Right cardiac atrium (tissue), 5 donors: ENCODE measurements at places on chromosomes 6 and 20.

GRCh38 chr20:14632906-14633305 lies 295.5 kb upstream of the FLRT3 start:
- DNase-seq = no peak

- no peak for DNase-seq
These were observed 198.8 kb downstream of the ATXN1 start for GRCh38 chr6:16562498-16562897.

- DNase-seq = peak; percentile 79
These were observed 37.6 kb downstream of the RRBP1 start for GRCh38 chr20:17644451-17644850.

DNA sequence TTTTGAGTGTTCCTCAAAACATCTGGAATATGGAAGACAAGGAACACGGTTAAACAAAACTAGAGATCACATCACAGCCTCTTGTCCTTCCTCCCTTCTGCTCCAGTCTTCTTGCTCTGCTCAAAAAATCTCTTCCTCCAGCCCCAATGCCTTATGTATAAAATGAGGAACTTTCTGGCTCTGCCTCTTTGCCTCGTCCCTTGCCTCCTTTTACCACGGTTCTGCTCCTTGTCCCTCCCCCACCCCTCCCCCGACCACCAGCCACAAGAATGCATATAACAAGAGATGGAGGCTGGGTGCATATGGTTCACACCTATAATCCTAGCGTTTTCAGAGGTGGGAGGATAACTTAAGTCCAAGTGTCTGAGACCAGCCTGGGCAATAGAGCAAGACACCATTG lies 43.6 kb downstream of the PLAGL2 start:
- no peak for DNase-seq

- DNase-seq = no peak
These were observed 3.4 kb upstream of the DUSP22 start for GRCh38 chr6:288866-289265.

DNA sequence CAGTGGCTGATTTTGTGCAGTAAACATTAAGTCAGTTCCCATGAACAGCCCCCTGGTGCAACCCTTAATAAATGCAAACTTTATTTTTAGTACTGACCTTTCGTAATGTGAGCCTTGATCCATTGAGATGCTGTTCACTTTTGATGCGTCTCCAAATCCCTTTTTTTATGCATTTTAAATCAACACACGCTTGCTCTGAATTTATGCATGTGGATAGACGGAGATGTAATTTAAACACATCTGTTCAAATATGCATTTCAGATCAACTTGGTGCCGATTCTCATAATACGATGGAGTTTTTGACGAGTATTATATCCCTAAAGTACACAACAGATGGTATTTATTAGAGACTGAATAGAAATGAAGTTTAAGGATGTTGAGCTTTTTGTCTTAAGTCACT lies 505.7 kb downstream of the CDKAL1 start:
- DNase-seq = no peak

DNA sequence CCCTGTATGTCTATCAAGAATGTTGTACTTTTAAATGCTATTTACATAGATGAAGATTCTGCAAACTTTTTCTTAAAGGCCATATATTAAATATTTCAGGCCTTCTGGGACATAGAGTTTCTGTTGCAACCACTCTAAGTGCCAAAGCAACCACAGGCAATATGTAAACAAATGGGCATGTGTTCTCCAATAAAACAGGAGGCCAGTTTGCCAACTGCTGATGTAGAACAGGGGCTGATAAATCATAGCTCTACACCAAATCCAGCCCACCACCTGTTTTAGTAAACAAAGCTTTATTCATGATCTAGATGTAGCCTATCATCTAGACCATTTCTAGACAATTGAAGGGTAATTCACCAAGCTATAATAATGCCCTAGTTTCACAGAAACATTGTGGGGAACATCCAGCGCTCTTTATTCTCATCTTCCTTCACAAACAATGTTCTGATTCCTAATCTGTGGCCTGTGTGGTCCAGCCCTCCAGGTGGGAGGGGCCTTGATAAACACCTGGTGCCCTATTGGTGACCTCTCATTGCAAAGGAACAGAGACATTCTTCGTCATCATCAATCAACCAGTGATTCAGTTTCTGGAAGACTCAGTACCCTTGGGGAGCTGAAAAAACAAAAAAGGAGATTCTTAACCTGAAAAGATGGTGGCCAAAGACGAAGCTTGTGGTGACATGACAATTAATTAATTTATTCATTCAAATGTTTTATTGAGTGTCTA lies 80.2 kb downstream of the PREP start:
- no peak for DNase-seq

- DNase-seq = no peak
These were observed 121.4 kb upstream of the DST start for GRCh38 chr6:56764081-56764566.

GRCh38 chr20:5835321-5835821 lies 85.2 kb downstream of the SHLD1 start:
- peak; percentile 64 for DNase-seq

DNA sequence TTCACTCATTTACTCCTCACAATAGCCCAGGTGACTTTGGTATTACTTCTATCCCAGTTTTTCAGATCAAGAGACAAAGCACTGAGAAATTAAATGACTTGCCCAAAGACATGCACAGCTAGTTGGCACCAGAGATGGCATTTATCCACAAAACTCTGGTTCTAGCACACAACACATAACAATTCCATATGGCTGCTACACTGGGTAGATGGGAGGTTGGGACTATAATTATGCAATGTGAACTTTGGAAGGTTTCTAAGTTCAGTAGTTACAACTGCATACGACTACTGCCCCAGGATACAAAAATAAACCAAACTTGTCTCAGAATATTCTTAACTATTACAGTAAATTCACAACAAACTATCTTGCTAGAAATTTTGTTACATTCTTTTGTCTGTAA lies 54.2 kb upstream of the MLIP start:
- no peak for DNase-seq

DNA sequence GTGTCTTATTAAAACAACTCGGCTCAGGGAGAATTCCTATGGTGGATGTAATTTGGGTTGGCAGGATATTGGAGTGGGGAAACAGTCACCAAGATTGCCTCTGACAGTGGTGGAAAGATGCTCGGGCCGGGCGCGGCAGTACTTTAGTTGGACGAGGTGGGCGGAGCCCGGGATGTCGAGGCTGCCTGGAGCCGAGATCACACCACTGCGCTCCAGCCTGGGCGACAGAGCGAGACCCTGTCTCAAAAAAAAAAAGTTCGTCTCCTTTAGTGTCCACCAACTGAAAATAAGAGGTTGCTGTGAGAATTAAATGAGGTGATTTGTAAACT lies 621 bp downstream of the NOL7 start:
- DNase-seq = peak; percentile 67

- no peak for DNase-seq
These were observed 859 bp downstream of the C20orf202 start for GRCh38 chr20:1204113-1204512.

- no peak for DNase-seq
These were observed 696 bp downstream of the CALHM5 start for GRCh38 chr6:116512111-116512559.

GRCh38 chr20:44069203-44070011 lies 117.6 kb downstream of the JPH2 start:
- DNase-seq = peak; percentile 52

- DNase-seq = no peak
These were observed 65.5 kb downstream of the TRMT11 start for GRCh38 chr6:126051791-126052190.

GRCh38 chr20:16844406-16844805 lies 96.2 kb downstream of the OTOR start:
- no peak for DNase-seq

DNA sequence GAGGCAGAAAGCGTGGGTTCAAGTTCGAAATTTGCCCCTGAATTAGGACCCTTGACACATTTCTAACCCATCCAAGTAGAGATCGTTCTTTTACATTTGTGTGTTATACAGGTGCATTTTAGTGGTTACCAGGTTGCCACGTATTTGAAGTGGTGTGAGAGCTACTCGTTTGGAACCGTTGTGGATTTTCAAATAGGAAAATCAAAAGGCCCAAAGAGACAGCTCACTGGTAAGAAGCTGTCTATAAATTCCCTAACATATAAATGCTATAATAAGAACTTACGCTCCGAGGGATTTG lies 1.6 kb upstream of the REV3L start:
- no peak for DNase-seq

DNA sequence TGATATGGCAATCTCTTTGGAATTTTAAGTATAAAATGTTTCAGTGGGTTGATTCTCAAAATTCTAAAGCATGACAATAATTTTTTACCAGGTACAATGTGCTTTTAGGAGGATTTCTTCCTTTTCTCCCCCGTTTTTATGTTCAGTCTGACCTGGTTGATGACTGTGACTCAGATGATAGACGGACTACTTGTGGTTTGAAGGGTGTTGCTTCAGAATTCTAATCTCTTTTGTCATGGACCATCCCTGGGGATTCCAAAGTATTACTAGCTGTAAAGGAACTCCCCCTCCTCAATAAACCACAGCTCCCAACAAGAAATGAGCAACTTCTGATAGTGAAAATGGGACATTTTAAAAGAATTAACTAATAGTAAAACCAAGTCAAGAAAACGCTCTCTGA lies 34.9 kb upstream of the TNFAIP3 start:
- no peak for DNase-seq

- DNase-seq = no peak
These were observed 28.1 kb upstream of the SCGN start for GRCh38 chr6:25623879-25624278.

DNA sequence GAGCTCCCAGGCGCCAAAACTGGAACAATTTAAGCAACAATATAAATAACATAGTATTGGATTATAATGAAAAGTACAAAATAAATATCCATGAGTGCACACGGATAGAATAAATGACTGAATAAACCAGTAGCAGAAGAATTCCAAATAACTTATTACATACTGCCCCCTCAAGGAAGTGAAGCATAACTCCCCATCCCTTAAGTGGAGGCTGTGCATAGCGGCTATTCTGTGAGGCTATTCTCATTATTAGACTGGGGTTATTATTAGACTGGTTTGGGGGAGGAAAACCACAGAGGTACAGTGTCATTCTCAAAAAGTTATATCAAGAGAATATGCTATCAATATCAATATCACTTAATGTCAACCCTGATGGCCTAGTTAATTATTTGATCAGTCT lies 94.4 kb upstream of the SIRPA start:
- DNase-seq = no peak

DNA sequence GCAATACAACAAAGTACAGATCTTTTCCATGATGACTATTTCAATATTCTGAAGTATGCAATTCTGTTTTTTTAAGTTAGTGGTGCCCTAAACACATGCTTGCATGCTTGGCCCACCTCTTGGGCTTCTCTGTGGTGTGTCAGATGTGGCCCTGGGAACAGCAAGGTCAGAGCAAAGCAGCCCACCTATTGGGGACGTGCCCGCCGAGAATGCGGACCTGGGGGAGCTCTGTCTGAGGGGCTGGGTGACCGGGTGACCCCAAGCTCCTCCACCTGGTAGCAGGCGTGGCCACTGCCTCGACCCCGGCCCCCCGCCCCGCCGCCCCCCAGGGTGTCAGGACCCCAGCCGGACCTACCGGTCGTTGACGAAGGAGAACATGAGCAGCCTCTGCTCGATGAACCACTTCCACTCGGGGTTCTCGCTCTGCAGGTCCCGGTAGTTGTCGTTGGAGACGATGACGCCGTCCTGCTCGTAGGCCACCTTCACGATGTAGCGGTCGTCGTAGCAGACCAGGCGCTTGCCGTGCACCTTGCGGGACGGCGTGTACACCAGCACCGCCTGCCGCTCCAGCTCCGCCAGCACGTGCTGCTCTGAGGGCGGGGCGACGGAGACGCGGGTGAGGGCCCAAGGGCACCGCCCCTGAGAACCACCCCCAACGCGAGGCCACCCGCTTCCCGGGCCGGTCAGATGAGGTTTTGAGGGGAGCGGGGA lies 28.3 kb downstream of the ZC3H12D start:
- DNase-seq = no peak

DNA sequence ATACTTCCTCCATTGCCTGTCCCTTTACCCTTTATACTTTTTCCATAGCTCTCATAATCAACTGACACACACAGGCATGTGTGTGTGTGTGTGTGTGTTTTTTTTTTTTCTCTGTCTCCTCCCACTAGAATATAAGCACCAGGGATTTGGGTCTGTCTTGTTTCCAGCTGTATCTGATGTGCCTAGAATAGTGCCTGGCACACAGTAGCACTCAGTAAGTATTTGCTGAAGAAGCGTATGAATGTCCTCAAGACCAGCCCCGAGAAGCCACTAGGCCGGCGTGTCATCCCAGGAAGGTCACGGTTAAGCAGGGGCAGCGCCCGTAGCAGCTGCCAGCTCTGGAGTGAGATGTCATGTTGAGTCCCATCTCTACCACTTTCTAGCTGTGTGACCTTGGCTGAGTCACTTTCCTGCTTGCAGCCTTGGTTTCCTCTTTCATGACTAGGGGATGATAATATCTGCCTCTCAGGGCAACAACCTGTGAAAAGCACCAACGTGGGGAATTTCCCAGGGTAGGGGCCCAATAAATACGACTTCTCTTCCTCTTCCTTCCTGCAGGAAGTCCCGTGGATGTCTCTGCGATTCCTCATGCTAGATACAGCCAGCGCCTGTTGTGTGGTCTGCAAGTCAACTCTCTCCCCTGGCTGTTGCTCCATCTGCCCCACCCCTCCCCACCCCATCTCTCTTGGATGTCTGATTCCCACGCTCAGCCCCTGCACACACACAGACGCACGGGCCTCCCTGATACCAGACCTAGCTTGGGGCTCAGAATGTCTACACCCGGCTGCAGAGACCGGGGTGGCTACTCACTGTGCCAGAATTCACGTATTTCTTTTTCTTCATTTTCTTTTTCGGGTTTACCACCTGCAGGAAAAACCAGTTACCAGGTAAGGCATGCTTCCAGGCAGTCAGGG lies 58.1 kb downstream of the RAB44 start:
- no peak for DNase-seq

DNA sequence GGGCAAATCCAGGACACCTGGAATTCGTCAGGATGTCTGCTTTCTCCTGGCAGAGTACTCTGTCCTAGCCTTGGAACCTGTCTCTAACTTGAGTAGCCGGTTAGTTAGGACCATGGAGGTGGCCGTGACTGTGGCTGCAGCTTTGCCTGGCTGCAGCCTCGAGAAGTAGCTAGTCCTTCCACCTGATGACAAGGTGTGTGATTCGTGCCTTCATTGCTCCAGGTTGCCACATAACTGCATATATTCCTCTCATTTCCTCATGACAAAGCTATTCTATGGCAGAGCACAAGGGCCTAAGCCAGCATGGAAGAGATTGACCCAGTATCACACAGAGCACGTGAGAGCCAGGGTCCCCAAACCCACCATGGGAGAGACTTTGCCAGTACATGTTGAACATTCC lies 39.8 kb upstream of the KIF25 start:
- DNase-seq = no peak

DNA sequence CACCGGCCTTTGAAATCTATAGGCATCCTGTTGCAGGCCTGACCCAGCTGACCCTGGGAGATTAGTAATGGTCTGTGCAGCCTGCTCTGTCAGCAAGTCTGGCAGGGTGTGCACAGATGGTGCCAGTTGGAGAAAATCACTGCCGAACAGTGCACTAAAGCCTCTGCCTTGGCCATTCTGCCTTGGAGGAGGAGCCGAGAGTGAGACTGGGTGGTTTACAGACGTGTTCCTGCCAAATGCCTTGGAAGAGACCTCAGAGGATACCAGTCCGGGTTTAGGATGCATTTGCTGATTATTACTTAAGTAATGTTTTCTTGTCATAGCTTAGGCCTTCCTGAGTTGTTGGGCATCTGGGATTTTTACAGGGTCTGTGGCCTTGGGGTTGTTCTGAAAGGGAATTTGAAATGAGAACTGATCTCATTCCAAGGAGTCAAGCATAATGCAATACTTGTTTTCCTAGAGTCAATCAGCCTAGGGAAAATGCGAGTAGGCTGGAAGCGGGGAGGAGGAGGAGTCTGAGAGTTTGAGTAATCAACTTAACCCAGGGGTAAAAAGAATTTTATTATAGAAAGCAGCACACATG lies 292.1 kb downstream of the SOX4 start:
- DNase-seq = peak; percentile 87
